ENCODE measurements at places on chromosomes 7 and 10.
A peak's percentile ranks its signal among the peaks of the same experiment; 100 is the strongest.

- peak; percentile 37 for DNase-seq
These were observed 122.7 kb downstream of the KCNMA1 start for GRCh38 chr10:77514870-77515269.

- peak; percentile 43 for DNase-seq
These were observed 3.6 kb downstream of the ZEB1 start for GRCh38 chr10:31322647-31323046.

- no peak for DNase-seq
These were observed 14.1 kb downstream of the ZWINT start for GRCh38 chr10:56346845-56347415.

DNA sequence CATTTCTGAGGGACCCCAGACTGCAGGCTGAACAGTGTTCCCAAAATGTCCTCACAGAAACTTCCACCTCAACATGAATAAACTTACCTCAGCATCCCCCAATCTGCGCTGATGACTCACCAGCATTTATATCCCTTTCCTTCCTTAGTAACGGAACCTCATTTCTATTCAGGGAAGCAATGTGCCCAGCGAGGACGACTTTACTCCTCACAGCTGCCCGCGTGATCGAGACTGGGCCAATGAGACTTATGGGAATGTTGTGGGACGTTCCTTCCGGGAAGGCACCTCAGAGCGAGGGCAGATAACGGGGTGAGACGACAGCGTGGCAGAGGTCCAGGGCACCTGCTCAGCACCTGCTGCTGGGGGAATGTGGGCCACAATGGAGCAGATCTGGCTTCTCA, 73.1 kb upstream of the CAMK2B start:
- DNase-seq, result no peak

DNA sequence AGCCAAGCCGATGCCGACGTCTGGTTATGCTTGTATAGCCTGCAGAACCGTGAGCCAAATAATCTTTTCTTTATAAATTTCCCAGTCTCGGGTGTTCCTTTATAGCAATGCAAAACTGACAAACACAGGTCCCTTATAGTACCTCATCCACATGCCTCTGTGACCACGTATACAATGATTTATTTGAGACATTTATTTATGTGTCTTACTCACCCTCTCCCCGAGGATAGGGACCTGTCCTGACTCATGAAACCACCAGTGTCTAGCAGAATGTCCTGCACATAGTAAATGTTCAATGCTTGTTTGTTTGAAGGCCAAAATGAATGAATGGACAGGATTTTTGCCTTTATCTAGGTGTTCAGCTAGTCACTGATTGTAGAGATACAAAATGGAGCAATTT, 147.9 kb upstream of the FZD8 start:
- no peak for DNase-seq
